ENCODE measurements at places on chromosomes 6 and 20.

- DNase-seq = no peak
These were observed 61.2 kb downstream of the VAPB start for GRCh38 chr20:58450254-58450653.

- DNase-seq = no peak
These were observed 343.0 kb downstream of the QKI start for GRCh38 chr6:163757520-163757919.

DNA sequence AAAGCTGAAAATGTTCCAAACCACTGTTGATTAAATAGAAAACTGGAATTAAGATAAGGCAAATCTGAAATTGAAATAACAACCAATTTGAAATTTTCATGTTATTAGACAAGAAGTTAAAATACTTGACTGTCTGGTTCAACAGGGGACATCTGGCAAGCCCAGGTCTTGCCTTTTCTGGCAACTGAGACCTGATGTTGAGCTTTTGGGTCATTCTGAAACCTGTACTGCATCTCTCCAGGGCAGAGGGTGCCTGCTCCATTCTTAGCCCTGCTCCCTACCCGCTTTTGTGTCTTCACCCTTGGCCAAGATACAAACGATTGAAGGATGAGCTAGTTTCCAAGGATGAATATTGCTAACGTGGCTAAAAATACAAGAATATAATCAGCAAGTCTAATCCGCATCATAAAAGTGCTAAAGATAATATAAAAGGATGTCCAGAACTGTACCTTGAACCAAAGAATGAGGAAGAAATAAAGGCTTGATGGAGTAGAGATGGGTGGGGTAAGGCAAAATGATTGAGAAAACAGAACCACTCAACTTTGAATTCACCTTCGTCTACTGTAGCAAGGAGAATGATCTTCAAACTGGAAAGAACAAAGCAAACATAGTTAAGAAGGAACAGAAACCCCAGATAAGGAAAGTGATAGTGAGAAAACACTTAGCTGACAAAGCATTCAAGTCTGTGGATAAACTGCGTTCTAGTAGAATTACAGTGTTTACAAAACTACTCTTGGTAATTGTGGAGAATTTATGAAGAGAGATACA, 109.8 kb upstream of the MAN1A1 start:
- no peak for DNase-seq

DNA sequence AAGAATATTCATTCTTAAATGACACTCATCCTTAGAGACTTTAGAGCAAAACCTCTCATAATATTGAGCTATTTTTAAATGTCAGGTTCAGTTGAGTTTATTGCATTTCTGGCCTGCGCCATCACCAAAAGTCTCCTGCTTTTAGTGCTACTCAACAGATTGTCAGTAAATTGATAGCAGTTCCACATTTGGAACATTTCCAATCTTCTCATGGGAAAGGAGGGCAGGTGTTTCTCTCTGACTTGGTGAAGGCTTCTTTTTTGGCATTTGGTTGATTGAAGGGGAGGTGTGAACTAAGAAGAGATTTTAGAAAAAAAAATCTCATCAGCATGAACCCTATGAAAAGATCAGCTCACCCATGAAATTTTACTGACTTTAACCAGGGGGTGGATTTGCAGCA, 125.9 kb upstream of the INSM1 start:
- no peak for DNase-seq

DNA sequence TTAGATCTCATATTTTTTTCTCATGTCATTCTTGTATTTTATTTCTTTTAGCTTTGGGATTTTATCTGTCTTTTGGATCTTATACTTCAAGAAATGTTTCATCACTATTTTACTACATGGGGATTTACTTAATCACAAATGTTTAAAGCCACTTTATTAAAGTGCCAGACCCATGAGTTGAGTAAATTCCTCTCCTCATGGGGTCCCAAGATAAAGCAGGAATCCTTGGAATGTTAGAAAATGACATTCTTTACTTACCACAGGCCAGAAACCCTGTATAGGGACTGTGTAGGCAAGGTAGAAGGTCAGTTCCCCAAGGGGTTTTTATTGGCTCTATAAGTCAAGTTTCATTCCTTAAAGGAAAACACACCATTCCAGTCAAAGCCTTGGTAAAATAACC, 28.4 kb upstream of the OR2J2 start:
- no peak for DNase-seq

GRCh38 chr6:36649701-36650484, 28.6 kb upstream of the CDKN1A start:
- DNase-seq = no peak

DNA sequence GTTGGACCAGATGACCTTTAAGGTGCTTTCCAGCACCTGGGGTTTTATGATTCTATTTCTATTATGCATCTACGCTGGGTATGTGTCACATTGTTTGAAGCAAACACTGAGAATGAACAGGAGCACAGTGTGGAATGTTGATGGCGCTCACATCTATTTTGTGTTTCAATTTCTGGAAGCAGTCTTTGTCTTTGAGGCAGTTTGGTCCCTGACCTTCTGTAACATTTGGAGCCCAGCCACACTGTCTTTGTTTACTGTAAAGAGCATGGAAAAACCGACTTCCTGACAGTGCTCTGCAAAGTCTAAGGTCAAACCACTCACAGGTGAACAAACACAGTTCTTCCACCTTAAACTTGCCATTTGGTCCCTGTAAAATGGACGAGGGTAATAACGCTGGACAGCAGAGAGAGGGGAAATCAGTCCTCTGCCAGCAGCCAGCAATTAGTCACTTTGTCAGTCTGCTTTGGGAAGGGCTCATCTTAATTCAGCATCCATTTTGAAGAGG, 155.5 kb downstream of the PRL start:
- DNase-seq = no peak

- DNase-seq = no peak
These were observed 5.0 kb upstream of the CAP2 start for GRCh38 chr6:17388365-17388764.

DNA sequence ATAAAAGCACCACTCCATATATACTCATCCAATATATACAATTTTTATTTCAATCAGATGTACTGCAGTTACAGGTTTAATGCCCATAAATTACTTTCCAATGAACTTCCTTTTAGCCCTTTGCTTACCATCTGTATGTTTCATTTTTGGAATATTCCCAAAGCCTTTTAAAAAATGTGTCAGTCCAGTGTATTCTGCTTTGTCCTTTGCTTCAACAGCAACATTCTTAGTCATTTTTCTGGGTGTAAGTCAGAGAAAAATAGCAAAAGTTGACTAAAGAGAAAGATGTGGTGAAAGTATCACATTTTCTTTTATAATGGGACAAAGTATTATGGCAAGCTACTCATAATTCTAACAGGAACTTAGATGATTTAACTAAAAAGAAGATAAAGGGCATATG, 15.2 kb downstream of the DSE start:
- DNase-seq = no peak

DNA sequence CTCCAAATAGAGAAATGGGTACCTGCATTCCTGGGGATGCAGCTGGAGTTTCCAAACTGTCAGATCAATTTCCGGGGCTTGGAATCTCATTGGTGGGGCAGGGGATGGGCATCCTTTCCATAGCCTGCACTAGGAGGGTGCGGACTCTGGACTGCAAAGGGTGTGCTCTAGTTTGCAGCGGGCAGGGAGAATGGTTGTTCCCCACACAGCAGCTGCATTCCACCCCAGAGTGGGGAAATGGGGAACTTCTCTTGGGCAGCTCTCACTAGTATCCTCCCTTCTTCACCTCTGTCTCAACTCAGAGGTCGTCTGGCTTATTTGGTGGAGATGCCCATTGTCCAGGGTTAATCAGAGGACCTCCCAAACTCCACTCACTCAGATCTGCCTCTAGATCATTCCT, 34.5 kb upstream of the CDKN1A start:
- no peak for DNase-seq

GRCh38 chr20:25272223-25273000, 24.5 kb downstream of the PYGB start:
- DNase-seq = no peak

DNA sequence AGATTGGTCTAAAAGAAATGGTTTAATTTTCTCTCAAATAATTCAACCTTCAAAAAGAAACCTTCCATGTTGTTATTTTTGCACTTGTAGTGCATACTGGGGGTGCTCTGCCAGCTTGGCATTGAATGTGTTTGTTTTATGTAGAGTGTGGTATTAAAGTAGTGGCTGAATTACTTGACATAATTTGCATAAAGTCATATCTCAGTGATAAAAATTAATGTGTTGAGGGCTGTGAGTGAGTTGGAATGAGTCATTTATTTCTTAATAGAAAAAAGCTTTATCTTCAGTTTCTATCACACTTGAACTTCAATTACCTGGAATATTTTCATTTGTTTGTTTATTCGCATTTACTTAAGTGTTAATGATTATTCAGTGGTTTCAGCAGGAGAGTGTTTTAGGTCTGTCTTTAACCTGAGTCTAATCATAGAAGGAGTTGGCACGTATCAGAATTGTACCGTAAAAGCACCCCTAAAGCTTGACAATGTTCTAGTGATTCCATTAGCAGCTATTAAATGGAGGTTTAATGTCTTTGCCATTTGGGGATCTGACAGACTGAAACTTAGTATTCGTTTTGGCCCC, 801.2 kb upstream of the FLRT3 start:
- DNase-seq = no peak

DNA sequence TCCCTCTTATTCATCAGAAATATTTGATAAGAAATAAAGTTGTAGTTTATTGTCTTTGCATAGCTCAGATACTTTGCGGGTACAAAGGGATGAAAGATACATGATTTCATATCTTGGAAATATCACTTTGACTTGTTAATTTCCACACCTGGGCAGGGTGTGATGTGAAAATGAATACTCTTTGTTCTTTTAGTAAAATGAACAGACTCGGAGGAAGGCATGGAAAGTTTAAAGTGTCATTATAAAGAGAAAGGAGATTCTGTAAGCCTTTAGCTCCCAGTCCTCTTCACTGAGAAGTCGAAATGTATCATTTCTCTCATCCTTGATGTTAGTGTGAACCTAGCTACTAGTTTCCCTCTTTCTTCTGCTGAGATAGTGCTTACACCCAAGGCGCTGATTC, 36.7 kb upstream of the AKIRIN2 start:
- no peak for DNase-seq

- DNase-seq = no peak
These were observed 21.3 kb downstream of the MTFR2 start for GRCh38 chr6:136228814-136229213.

DNA sequence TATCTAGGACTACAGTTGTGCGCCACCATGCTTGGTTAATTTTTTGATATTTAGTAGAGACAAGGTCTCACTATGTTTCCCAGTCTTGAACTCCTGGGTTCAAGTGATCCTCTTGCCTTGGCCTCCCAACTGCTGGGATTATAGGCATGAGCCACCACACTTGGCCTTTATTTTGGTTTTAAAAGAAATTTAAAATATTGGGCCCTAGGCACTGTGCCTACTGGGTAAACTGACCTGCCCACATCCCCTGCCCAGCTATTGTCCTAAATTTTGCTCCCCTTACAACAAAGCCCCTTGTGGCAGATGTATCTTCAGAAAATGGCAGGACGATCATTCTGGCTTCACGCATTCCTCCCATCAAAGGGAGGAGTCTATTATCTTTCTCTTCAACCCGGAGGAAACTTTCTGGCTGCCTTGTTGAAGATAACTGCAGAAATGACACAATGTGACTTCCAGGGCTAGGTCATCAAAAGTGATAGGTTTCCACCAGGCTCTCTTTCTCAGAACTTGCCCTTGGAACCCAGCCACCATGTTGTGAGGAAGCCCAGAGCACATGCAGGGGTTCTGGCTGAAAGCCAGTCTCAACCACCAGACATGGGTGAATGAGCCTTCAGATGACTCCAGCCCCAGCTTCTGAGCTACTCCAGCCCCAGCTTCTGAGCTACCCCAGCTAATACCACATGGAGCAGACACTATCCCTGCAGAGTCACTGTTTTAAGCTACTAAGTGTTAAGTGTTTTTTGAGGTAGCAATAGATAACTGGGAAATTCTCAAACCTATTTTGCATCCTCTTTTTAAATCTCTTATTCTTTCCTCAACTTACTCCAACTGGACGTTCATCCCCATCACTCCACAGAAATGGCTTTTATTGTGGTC, 4.6 kb upstream of the GUCA1B start:
- DNase-seq = peak; percentile 34

- DNase-seq = no peak
These were observed 36.0 kb upstream of the IRF4 start for GRCh38 chr6:355373-356208.

DNA sequence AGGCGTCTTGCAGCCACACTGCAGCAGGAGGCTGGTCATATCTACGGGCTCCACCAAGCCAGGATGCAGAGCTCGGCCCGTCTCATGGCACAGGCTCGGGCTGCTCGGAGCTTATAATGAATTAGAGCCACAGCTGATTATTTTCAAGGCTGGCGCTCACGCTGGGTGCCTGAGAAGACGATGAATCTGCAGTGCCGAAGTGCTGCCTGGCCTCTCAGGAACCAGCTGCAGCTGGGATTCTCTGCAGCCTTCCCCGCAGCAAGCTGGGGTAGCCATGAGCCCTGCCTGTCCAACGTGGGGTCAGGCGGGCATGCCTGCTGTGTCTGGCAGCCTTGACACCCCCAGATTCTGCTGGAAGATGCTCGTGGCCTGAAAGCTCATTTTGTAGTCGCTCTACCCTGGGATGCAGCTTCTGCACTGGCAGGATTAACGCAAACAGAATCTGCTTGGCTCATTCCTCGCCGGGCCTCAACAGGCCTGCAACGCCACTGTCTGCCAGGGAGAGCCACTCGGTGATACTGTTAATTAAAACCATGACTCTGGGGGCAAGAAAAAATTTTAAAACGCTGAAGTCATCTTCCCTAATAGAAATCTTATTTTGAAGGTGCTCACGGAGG, 104.3 kb downstream of the CDH26 start:
- DNase-seq = no peak

- DNase-seq = no peak
These were observed 129.1 kb upstream of the DOK5 start for GRCh38 chr20:54346276-54346675.

GRCh38 chr6:10323018-10323417, 91.9 kb downstream of the TFAP2A start:
- no peak for DNase-seq

GRCh38 chr6:28208111-28208659, 16.9 kb upstream of the ZSCAN9 start:
- DNase-seq = no peak

GRCh38 chr20:37804584-37805566, 98.1 kb upstream of the VSTM2L start:
- DNase-seq = no peak

- no peak for DNase-seq
These were observed 56.4 kb downstream of the CD24 start for GRCh38 chr6:106918115-106918514.

- DNase-seq = no peak
These were observed 350.1 kb upstream of the TSHZ2 start for GRCh38 chr20:52622081-52622480.

- DNase-seq = peak; percentile 81
These were observed 16.6 kb downstream of the POM121L2 start for GRCh38 chr6:27295301-27296079.

DNA sequence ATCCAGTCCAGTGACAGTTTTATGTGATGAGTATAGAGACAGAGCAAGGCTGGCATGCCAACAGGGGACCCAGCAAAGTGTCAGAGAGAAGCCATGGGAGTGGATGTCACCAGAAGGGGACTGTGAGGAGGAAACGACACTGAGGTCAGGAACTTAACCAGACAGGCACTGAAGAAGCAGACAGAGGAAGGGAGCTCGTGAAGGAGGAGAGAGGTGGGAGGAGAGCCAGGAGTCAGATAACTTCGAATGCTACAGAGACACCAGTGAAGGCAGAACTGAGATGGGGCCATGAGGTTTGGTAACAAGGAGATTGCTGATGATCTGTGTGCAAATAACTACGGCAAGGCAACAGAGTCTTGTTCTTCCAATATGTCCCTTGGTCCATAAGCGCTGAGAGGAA, 211.1 kb upstream of the FOXA2 start:
- no peak for DNase-seq

- peak; percentile 66 for DNase-seq
These were observed 219.0 kb downstream of the BMP7 start for GRCh38 chr20:57047281-57048026.
